ENCODE measurements at places on chromosomes 6 and 20.

DNA sequence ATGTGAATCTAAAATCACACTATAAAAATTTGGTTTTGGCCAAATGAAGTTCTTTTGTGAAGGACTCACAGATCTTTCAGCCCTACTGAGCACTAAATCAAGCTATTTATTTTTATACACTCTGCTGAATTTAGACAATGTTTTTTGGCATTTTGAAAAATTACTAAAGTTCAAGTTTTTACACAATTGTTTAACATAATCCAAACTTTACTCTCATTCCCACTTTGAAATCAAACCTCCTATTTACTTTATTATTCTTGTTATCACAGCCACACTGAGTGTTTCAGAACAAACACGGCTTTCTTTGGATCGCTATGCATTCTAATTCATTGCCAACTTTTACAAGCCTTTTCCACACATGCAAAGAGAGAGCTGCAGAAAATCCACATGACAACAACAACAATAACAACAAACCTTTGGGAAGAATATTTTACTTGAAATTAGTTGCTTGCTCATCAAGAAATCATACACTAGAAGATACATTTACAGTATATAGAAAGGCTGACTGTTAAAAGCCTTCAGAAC is 49.1 kb upstream of the TMEM30A start:
- DNase-seq = no peak

DNA sequence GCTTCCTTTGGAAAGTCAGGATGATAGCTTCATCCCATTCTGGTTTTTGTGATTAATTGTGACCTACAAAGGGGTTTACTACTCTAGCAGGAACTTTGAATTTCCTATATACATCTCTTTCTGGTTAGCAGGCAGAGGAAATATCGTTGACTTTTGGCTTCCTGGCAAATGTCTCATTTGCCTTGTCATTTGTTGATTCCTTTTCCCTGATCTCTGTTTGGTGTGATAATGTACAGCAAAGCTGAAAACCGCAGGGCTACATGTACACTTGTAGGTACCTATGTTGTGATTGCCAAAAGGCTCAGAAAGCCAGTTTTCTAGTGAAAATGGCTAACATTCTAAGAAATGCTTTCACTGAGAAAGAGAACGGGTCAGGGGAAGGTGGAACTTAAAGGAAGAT is 44.3 kb downstream of the TOP1 start:
- DNase-seq = no peak

DNA sequence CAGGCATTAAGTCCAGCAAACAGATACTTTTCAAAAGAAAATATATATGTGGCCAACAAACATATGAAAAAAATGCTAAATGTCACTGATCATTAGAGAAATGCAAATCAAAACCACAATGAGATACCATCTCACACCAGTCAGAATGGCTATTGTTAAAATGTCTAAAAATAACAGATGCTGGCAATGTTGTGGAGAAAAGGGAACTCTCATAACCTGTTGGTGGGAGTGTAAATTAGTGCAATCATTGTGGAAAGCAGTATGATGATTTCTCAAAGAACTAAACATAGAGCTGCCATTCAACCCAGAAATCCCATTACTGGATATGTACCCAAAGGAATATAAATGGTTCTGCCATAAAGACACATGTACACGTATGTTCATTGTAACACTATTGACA is 20.6 kb downstream of the KCNQ5 start:
- DNase-seq = no peak

GRCh38 chr20:24669701-24670100 is 200.3 kb downstream of the SYNDIG1 start:
- no peak for DNase-seq

DNA sequence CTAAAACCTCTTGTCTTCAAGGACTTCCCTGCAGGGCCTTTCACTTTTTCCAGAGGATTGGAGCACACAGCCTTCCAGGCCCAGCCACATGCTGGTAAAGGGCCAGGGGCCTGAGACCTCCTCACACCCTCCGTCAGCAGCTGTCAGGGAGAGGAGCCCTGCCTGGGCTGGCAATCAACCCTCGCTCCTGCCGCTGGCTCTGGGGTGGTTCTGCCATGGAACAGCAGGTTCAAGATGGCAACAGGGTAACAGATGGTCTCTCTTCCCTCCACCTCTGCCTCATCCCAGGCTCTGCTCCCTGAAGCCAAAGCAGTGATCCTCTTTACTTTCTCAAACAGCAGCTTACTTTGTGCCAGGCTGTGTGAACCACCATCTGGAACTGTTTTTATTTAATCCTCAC is 23.8 kb downstream of the PCNA start:
- no peak for DNase-seq

GRCh38 chr20:39541136-39541803 is 579.1 kb downstream of the DHX35 start:
- no peak for DNase-seq

- DNase-seq = peak; percentile 17
These were observed 3.5 kb downstream of the PIGT start for GRCh38 chr20:45419188-45420091.

GRCh38 chr6:152184917-152185574 is 377.6 kb downstream of the ESR1 start:
- DNase-seq = no peak

DNA sequence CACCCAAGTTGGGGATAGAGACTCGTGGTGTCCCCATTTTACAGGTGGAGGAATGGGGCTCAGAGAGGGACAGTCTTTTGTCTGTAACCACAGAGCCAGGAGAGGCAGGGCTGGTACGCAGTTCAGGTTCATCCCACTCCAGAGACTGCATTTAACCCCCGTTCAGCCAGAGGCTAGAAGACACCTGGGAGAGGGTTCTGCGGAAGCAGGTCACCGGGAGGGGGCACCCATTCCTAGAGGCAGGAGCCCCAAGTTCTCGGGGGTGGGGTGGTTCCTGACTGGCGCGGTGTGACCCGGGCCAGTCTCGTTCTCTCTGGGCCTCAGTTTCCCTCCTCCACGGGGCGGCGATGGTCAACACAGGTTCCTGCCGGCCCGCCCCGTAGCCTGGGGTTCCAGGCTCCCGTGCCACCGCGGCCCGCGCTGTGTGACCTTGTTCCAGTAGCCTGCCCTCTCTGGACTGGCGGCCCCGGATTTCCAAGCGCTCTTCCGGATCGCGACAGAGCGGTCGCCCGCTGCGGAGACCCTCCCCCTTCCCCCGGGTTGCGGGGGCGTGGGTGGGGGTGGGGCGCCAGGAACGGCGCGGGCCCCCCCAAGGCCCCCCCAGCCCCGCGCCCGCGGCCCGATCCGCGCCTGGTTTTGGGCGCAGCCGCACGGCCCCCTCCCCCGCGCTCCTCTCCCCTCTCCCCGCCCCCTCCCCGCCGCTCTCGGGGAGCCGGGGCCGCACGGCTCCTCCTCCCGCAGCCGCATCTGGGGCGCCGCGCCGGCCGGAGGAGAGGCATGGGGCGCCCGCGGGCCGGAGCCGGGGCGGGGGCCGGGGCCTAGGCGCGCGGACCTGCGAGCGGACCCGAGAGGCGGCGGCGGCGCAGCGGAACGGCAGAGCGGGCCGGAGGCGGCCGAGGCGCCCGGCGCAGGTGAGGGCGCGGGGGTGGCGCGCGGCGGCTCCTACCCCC is at the start of gene DLGAP4:
DLGAP4 (plus strand) TSS at position 738 of the 950 bp plus-strand sequence. CDS start 125,379 bp downstream, outside the sequence.
- no peak for DNase-seq

GRCh38 chr6:33843131-33844121 is 39.6 kb upstream of the MLN start:
- no peak for DNase-seq

- DNase-seq = peak; percentile 58
These were observed 386.4 kb upstream of the MMS22L start for GRCh38 chr6:97669191-97670031.

GRCh38 chr6:25454136-25454535 is 175.0 kb downstream of the CARMIL1 start:
- DNase-seq = no peak

DNA sequence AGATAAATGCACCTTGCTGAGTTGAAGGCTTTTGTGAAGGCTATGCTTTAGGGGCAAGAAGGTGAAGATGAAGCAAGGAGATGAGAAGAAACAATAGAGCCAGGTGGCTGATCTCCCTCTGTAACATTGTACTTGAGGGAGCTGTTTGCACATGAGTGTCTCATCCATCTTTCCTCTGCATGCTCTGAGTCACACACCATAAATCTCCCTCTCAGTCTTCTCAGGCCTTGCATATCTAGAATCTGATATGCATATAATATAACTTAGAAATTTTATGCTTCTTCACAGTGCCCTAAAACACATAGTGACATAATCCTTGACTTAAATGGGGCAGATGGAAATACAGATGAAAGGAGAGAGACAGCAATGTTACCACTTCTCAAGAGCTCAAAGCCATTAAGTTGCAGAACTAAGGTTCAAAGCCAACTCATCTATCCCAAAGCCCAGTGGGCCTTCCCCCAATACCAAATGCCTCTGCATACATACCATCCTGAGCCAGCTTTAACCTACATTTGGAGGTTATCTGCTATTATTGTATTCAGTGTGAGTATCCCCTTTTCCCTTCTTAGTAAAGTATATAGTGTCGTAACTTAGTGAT is 62.4 kb upstream of the STXBP5 start:
- no peak for DNase-seq

DNA sequence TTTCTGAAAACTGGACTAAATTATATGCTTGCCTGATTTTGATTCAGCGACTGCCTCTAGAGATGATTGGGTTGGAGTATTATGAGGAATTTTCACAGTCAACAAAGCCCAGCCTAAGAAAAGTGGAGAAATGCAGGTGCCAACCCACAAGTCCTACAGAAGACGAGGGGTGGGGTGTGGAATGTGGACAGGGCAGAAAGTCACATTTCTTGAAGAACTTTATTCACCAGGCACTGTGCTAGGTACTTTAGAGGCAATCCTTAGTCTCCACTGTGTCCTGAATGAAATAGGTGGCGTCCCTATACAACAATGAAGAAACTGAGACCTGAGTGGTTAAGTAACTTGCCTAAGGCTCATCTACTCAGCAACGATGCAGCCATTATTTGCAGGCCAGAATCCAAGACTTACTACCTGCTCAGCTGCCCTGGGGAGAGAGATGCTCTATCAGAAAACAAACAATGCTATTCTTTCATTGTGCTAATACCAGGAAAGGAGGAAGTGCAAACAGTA is 106.3 kb downstream of the RNF144B start:
- DNase-seq = no peak

DNA sequence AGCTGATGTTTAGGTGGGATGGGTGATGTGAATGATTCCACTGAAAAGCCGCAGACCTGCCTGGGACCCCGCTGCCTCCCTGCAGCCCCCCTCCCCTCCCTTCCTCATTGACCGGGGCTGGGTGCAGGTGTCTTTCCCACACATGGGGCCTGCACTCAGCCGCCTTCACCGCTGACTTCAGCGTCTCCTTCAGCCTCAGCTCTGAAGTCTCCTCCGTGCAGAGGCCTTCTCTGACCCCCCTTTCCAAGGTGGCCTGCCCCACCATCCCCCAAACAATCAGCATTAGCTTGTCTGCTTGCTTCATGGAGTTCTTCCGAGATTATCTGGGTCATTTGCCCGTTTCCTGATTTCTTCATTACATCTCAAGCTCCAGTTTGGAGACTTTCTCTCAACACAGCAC is 140.7 kb downstream of the SMOC2 start:
- no peak for DNase-seq

DNA sequence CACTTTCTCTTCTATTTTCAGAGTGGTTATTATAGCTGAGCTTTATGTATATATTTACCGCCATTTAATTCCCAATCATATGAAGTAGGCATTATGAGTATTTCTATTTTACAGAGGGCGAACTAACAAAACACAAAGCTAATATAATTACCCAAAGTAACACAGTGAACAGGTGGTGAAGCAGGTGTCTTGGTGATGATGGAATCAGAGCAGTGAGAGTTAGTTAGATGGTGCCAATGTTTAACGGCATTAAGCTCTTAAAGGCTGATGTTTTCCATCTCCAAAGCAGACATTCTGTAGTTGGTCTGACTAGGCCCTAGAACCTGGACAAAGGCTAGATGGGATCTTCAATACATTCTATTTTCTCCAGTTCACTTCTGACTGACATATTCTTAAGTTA is 551.1 kb upstream of the SYNCRIP start:
- DNase-seq = no peak

- no peak for DNase-seq
These were observed 303.4 kb downstream of the PLCB1 start for GRCh38 chr20:8435285-8436035.

- no peak for DNase-seq
These were observed 63.5 kb downstream of the SLC2A10 start for GRCh38 chr20:46772901-46773300.

GRCh38 chr6:106084106-106084988 is 1.8 kb upstream of the PRDM1 start:
- no peak for DNase-seq

GRCh38 chr6:17311595-17312311 is 30.6 kb downstream of the RBM24 start:
- peak; percentile 55 for DNase-seq

DNA sequence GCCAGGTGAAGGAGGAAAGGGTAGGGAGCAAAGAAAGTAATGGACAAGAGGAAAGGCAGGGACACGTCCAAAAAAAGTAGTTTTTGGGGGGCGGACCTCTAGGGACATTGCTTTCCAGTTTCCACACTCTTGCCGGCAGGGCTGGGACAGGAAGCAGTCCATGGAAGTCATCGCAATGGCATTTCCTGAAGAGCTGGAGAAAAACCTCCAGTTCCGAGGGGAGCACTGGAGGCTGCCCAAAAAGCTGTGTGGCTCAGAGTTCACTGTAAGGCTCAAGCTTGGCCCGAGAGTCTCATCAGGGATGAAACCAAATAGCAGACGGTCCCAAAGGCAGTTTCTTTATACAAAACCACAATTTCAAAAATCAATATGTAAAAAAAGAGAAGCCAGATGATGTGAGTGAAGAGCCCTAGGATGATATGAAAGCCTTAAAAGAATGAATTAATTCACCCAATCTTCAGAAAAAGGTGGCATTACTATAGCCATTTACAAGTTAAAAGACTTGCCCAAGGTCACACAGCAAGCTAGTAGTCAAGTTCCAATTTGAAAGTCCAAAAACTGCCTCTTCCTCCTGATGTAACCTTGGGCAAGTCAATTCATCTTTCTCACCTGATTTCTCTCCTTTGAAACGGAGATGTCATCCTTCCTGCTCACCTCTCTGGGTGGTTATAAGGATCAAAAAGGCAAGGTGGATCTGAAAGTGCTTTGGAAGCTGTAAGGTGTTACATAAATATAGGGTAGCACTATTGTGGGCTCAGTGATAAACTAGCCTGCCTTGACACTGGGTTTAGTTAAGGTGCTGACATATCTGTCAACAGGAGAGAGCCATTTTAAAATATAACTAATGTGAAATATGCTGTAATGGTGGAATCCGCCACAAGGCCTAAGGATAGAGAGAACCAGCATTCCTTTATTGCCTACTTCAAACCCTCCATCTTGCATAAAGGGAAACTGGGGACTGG is 9.1 kb downstream of the BCL2L1 start:
- no peak for DNase-seq
